ENCODE measurements at places on chromosomes 6 and 20. TPM values are rescaled to one million over a fixed set of nuclear protein-coding genes. Genes with fewer than 3 reads are reported as not detected.

The HUS1B gene
- 2.3 TPM for polyA plus RNA-seq

The NAPB gene
- 5.8 TPM for polyA plus RNA-seq

The NCR2 gene
- not detected for polyA plus RNA-seq

The EZR gene
- 268 TPM for polyA plus RNA-seq

DNA sequence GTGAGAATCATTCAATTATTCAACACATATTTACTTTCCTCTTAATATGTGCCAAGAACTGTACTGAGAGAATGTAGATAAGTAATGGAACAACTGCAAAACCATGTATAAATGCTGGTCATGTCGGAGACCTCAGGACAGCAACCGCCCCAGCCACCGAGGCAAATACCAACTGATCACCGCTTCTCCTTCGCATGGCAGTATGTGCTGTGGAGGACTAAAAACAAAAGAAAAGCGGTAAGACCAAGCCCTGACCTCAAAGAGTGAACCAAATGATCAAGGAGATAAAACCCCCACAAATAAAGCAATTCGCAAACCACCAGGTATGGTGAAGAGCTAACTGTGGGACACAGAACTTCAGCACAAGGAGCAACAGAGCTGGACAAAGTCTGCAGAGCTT, 104.3 kb downstream of the TRERF1 start:
- no peaks in the 10 kb centered on the region for H3K36me3 ChIP-seq
- H3K27me3 ChIP-seq: no peaks in the 10 kb centered on the region
- DNase-seq: no peak
- H3K4me3 ChIP-seq: no peak overlapping the region
- no peak overlapping the region for H3K27ac ChIP-seq
- peaks cover 8% of the 10 kb centered on the region for H3K4me1 ChIP-seq

The TBXT gene
- polyA plus RNA-seq: not detected

The SNRPB2 gene
- polyA plus RNA-seq: 103 TPM

The MRPS18A gene
- polyA plus RNA-seq: 62.6 TPM

DNA sequence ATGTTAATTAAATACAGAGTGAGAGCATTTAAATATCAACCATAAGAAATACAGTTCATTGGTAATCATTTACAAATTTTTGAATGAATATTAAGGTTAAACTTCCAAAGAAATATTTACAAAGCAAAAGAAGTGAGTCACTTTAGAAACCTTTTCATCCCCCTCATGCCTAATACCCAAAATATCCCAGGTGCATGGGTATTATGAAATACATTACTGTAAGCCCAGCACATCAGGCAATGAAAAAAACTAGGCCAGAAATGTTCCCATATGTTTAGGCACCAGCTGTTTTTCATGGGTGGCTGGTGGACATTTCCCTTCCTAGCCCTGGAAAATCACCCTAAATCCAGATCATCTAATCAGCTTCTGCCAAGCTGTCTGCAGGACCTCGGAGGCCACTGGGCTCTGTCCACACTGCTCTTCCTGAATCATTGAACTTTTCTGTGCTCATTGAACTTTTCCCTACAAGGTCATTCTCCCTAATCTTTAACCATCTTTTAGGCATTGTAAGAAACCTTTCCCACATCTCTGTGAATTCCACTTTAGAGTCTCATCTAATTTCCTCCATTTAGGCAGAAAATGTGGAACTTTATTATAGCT, 145.3 kb upstream of the STXBP5 start:
- no peaks in the 10 kb centered on the region for H3K36me3 ChIP-seq
- DNase-seq: no peak
- no peaks in the 10 kb centered on the region for H3K27me3 ChIP-seq

DNA sequence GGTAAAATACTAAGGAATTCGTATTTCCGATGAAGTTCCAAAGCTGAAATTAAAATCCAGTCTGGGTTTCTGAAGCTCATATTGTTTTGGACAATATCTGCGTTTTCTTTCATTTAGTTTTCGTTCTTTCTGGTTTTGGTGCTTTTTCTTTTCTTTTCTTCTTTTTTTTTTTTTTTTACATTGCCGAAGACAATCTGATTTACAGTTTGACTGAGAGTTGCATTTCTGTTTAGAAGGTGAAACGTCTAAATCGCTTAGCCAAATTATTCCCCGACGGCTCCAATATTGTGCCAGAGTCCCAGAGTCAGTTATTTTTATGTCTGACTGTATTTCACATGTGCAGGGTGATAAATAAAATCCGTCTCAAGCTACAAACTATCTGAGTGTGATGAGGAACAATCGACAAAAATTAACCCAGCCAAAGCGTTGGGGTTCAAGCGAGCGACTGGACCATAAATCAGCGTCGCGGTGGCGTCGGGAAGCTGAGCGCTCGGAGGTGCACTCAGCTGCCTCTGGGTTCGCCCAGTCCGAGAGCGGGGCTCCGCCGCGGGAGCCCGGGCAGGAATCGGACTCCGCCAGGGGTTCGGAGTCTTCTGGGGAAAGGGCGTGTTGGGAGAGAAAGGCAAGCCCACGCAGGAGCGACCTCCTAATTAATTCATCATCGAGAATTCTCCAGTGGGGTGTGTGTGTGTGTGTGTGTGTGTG, 8.2 kb upstream of the TBX18 start:
- H3K36me3 ChIP-seq: no peaks in the 10 kb centered on the region
- no peak for DNase-seq
- H3K4me1 ChIP-seq: no peaks in the 10 kb centered on the region
- H3K27ac ChIP-seq: no peak overlapping the region

The KCNQ2 gene
- polyA plus RNA-seq: not detected

The CTSA gene
- polyA plus RNA-seq: 165 TPM

The RAB32 gene
- not detected for polyA plus RNA-seq

GRCh38 chr6:18527836-18528743, 140.9 kb downstream of the RNF144B start:
- no peaks in the 10 kb centered on the region for H3K36me3 ChIP-seq
- no peak overlapping the region for H3K27ac ChIP-seq
- no peak for DNase-seq
- H3K4me1 ChIP-seq: no peaks in the 10 kb centered on the region
- H3K27me3 ChIP-seq: no peaks in the 10 kb centered on the region
- H3K4me3 ChIP-seq: no peak overlapping the region

The PCK1 gene
- not detected for polyA plus RNA-seq

GRCh38 chr6:1984346-1984994, 260.9 kb downstream of the GMDS start:
- DNase-seq: no peak
- H3K36me3 ChIP-seq: no peaks in the 10 kb centered on the region
- no peaks in the 10 kb centered on the region for H3K27me3 ChIP-seq
- H3K4me1 ChIP-seq: no peaks in the 10 kb centered on the region

GRCh38 chr6:17178326-17178725, 76.5 kb downstream of the STMND1 start:
- no peak for DNase-seq
- peaks cover 2% of the 10 kb centered on the region for H3K27me3 ChIP-seq
- no peaks in the 10 kb centered on the region for H3K36me3 ChIP-seq
- no peak overlapping the region for H3K27ac ChIP-seq

DNA sequence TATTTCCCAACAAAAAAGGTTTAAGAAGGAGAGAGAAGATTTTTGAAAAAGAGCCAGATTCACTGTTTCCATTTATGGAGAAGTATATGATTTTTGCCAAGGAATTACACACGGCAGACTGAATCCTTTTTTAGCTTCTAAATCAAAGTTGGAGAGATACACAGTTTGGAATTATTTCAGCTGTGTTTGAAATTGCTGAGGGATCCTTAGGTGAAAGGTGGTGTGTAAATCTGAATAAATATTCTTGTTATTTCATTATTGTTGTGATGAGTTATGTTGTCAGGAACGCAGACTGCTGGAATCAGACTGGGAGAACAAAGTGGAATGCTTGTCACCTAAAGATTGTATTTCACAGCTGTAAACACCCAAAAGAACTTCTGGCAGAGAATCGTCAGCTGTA, 168.5 kb upstream of the AKIRIN2 start:
- no peaks in the 10 kb centered on the region for H3K36me3 ChIP-seq
- H3K27ac ChIP-seq: no peak overlapping the region
- no peak for DNase-seq
- no peak overlapping the region for H3K4me3 ChIP-seq
- H3K27me3 ChIP-seq: no peaks in the 10 kb centered on the region
- H3K4me1 ChIP-seq: no peaks in the 10 kb centered on the region

DNA sequence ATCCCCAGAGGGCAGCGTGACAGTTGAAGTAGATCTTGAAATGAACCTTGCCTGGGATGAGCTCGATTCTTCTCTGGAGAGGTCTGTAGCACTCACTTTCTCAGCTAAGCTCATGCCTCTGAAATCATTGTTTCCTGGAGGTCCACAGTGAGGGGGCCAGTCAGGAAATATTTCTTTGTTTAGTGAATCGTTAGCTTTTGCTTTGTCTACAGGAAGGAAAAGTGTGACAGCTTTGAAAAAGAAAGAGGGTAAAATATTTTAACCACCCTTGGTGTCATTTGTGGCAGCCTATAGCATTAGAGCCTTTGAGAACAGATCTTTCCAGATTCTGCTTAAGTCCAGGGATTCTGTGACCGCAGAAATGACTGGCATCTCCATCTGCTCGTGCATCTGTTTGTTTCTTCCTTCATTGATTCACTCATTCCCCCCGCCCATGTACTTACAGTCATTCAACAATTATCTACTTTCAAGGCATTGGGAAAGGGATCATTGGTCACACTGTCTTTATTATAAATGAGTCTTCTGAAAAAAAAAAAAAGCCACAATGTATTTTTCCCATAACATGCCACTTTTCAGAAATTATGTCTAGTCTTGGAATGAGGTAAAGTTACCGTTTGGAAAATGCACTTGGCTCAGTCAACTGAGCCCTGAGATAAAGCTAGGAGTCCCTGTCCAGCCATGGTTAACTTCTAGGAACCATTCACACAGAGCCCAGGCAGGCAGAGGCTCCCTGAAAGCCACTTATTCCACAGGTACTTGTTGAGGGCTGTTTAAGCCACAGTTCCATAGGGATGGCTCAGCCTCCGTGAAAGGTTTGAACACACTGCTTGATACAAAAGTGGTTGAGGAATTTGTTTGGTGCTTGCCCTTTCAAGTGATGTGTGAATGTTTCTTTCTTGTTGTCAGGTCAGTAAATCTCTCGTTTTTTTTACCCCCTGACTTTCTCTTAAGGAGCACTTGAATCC, 86.0 kb downstream of the TIAM2 start:
- H3K27me3 ChIP-seq: no peaks in the 10 kb centered on the region
- H3K4me3 ChIP-seq: no peak overlapping the region
- no peak for DNase-seq
- H3K36me3 ChIP-seq: no peaks in the 10 kb centered on the region
- no peaks in the 10 kb centered on the region for H3K4me1 ChIP-seq

GRCh38 chr20:31861135-31861384, 9.3 kb downstream of the DUSP15 start:
- H3K27me3 ChIP-seq: peaks cover 29% of the 10 kb centered on the region
- no peak for DNase-seq
- peaks cover 12% of the 10 kb centered on the region for H3K4me1 ChIP-seq
- no peak overlapping the region for H3K27ac ChIP-seq
- H3K4me3 ChIP-seq: no peak overlapping the region

DNA sequence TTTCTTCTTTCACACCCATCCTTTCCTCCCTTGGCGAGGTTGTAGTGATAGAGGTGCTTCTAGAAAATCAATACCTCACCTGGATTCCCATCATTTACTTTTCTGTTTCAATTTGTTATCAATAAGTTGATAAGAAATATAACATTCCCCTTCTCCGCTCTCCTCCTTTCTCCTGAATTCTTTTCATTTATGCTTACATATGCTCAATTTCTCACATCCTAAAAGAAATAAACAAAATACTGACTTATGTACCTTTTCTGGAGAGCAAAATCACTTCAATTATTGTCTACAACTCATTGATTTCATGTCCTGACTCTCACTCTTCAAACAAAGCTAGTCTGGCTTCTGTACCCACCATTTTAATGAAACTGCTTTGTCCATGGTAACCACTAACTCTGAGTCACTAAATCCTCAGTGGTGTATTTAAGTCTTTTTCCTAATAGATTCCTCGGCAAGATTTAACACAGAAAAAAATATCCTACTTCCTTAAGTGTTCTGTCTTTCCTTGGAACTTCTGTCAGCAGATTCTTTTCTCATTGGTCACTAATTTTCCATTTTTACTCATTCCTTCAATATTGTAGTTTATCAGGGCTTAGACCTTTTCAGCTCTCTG, 289.6 kb downstream of the RFPL4B start:
- H3K27me3 ChIP-seq: no peaks in the 10 kb centered on the region
- H3K4me3 ChIP-seq: no peak overlapping the region
- DNase-seq: no peak
- H3K4me1 ChIP-seq: no peaks in the 10 kb centered on the region
- H3K36me3 ChIP-seq: no peaks in the 10 kb centered on the region

DNA sequence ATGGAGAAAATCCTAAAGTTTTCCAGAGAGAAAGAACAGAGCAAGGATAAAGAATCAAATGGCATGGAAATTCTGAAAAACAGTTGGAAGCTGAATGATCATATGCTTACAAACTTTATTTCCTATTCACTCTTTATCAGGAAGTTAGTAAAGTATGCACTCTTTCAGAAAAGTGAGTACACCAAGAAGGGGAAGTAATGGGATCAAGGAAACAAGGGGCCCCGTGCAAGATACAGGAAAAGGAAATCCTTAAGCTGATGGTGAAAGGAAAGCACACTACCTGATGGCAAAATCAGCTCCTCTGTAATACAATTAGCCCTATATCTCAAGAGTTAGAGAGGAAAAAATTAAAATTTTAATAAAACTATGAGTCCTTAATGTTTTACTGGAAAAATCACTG, 14.0 kb downstream of the CALHM6 start:
- no peak for DNase-seq
- no peaks in the 10 kb centered on the region for H3K36me3 ChIP-seq
- H3K27me3 ChIP-seq: no peaks in the 10 kb centered on the region
- H3K4me1 ChIP-seq: peaks cover 15% of the 10 kb centered on the region
- no peak overlapping the region for H3K4me3 ChIP-seq
- no peak overlapping the region for H3K27ac ChIP-seq

GRCh38 chr20:33262658-33263065, 20.4 kb upstream of the BPIFB1 start:
- no peaks in the 10 kb centered on the region for H3K4me1 ChIP-seq
- H3K27ac ChIP-seq: no peak overlapping the region
- H3K27me3 ChIP-seq: no peaks in the 10 kb centered on the region
- no peak overlapping the region for H3K4me3 ChIP-seq
- no peaks in the 10 kb centered on the region for H3K36me3 ChIP-seq

DNA sequence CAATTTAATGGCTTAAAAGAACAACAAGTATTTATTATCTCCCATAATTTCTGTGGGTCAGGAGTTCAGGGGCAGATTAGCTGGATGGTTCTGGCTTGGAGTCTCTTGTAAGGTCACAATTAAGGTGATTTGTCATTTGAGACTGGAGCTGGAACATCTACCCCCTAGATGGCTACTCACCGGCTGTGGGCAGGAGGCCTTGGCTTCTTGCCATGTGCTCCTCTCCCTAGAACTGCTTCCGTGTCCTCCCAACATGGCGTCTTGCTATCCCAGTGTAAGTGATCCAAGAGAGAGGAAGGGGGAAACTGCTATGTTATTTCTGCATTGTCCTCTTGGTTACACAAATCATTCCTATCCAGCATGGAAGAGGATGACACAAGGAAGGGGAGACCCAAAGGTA, 210.2 kb upstream of the ECI2 start:
- no peaks in the 10 kb centered on the region for H3K4me1 ChIP-seq
- no peaks in the 10 kb centered on the region for H3K36me3 ChIP-seq
- H3K4me3 ChIP-seq: no peak overlapping the region
- H3K27ac ChIP-seq: no peak overlapping the region
- no peaks in the 10 kb centered on the region for H3K27me3 ChIP-seq

The ABHD16A gene
- 46.8 TPM for polyA plus RNA-seq
